ENCODE measurements at places on chromosomes 5 and 9. TPM values are rescaled to one million over a fixed set of nuclear protein-coding genes. Genes with fewer than 3 reads are reported as not detected.

GLDC gene
- total RNA-seq: 37.8 TPM

TAF11L11 gene
- not detected for total RNA-seq

PHF24 gene
- 0.63 TPM for total RNA-seq

ANKRD33B gene
- 0.84 TPM for total RNA-seq

TXNDC8 gene
- total RNA-seq: not detected

SV2C gene
- 0.66 TPM for total RNA-seq

ROPN1L gene
- 0.68 TPM for total RNA-seq

LRRC19 gene
- not detected for total RNA-seq

LCN2 gene
- not detected for total RNA-seq

DNA sequence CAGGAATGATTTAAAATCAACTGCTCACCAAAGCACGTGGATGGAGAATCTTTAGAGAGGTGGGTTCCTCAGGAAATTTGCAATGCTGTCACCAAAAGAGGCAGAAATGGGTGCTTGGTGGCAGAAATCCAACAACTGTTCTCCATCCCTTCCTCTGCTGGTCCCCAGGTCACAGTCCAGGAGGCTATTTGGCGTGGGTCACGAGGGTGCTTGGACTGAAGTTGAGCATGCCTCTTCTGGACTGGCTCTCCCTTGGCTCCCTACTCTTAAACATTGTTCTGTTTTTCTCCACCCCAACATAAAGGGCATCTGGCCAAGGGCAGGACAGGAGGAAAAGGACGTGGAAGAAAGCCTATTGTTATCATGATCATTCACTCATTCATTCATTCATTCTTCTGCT lies 58.9 kb downstream of the WWC1 start:
- DNase-seq: no peak

- no peak for DNase-seq
Measured at GRCh38 chr5:173950829-173951228, 38.1 kb upstream of the C5orf47 start.

DNA sequence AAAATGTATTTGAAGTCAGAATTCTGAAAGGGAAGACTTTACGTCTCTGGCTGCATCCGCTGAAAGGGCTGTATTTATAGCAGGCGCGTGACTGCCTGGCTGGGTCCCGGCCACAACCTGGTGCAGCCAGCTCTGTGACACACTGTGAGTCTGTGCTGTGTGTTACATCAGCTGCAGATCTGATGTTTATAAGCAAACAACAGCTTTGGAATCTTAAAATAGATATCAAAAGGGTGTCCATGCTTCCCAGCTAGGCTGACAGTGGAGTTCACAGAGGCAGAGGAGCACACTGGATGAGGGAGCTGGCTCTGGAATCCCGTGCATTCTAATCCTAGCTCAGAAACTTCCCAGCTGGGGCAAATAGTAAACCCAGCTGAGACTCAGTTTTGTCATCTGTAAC lies 433.4 kb upstream of the BRINP1 start:
- DNase-seq: no peak

DNA sequence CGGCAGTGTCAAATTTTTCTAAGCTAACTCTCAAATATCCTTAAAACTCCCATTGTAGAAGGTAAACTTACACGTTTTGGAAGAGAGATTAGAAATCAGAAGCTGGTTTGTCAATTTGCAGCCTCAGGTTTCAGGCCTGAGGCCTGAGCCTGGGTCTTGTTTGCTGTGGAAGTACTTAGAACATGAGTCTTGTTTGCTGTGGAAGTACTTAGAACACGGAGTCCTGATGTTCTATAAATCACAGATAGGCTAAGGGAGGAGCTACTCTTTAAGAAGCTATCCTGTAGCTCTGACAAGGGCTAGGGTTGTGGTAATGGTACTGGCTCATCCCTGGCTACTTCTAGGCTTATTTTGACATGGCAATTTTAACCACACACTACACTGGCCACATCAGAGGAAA lies 97.8 kb downstream of the FBXW11 start:
- no peak for DNase-seq

- DNase-seq: no peak
Measured at GRCh38 chr5:56421246-56422075, 188.3 kb upstream of the ANKRD55 start.

- DNase-seq: no peak
Measured at GRCh38 chr5:7794311-7794710, 56.6 kb downstream of the CFAP90 start.

DNA sequence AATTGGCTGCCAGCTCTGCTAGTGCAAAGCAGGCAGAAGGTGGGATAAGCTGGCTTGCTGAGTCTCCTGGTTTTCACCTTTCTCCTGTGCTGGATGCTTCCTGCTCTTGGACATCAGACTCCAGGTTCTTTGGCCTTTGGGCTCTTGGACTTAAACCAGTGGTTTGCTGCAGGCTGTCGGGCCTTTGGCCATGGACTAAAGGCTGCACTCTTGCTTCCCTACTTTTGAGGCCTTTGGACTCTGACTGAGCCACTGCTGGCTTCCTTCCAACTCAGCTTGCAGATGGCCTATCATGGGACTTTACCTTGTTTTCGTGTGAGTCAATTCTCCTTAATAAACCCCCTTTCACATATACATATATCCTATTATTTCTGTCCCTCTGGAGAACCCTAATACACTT lies 1293.9 kb upstream of the CDH6 start:
- DNase-seq: no peak

GRCh38 chr9:93576258-93577077 lies at the start of gene PHF2:
Gene PHF2 (plus strand): TSS chr9:93576584. CDS start chr9:93576774, 190 bp downstream.
- no peak for DNase-seq

DNA sequence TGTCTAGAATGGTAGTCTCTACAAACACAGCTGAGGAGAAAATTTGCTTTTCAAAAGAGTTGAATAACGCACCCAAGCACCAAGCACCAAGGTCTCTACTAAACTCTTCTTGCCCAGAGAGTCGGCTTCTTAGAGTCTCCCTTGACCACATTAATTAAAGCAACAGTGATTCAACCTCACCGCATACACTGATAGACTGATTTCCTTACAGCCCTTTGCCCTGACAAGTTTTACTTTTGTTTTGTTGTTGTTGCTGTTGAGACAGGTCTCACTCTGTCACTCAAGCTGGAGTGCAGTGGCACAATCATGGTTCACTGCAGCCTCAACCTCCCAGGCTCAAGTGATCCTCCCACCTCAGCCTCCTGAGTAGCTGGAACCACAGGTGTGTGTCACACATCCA lies 1035.7 kb upstream of the DMAC1 start:
- no peak for DNase-seq

DNA sequence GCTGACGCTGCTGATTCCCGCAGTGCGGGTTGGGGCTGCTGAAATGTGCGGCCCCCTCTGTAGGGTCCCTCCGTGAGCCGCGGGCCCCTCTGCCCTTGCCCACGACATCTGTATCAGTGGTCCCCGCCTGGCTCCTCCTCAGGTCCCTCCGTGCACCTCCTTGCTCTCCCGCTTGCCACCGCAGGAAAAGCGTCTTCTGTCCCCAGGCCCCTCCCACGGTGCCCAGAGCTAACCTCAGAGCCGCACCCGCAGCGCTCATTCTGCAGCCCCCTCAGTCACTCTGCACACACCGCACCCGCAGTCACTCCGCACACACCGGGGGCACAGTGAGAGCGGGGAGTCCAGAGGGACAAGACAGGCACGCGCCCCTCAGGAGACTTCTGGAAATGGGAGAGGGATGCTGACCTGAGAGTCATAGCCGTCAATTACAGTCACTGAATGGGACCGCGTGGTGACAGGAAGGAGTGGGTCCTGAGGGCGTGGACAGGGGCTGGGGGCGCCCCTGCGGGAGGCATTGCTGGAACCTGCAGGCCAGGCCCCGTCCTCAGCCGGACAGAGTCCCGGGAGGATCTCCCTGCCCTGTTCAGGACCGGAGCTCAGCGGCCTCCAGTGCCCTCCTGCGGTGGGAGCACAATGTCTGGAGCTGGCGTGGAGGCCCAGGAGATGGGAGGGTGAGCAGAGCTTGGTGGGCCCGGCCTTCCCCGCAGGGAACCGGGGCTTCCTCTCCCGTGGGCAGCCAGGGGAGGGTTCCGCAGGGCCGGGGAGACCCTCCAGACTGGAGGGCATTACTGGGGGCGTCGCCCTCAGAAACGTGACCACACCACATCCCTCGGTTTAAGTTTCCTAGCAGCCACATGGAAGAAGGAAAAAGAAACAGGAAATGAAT lies 66.1 kb upstream of the CTSL start:
- DNase-seq: no peak

DNA sequence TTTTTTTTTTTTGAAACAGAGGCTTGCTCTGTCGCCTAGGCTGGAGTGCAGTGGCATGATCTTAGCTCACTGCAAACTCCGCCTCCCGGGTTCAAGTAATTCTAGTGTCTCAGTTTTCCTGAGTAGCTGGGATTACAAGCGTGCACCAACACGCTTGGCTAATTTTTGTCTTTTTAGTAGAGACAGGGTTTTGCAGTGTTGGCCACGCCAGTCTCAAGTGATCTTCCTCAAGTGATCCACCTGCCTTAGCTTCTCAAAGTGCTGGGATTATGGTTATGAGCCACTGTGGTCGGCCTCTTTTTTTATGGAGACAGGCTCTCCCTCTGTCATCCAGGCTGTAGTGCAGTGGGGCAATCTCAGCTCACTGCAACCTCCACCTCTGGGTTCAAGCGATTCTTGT lies 82.9 kb downstream of the RAB24 start:
- no peak for DNase-seq

GRCh38 chr9:16039218-16039987 lies 486.6 kb downstream of the CCDC171 start:
- no peak for DNase-seq

GRCh38 chr5:35857606-35858205 lies 1.0 kb downstream of the IL7R start:
- no peak for DNase-seq

GRCh38 chr9:109948453-109948852 lies 168.5 kb downstream of the PALM2AKAP2 start:
- no peak for DNase-seq

DNA sequence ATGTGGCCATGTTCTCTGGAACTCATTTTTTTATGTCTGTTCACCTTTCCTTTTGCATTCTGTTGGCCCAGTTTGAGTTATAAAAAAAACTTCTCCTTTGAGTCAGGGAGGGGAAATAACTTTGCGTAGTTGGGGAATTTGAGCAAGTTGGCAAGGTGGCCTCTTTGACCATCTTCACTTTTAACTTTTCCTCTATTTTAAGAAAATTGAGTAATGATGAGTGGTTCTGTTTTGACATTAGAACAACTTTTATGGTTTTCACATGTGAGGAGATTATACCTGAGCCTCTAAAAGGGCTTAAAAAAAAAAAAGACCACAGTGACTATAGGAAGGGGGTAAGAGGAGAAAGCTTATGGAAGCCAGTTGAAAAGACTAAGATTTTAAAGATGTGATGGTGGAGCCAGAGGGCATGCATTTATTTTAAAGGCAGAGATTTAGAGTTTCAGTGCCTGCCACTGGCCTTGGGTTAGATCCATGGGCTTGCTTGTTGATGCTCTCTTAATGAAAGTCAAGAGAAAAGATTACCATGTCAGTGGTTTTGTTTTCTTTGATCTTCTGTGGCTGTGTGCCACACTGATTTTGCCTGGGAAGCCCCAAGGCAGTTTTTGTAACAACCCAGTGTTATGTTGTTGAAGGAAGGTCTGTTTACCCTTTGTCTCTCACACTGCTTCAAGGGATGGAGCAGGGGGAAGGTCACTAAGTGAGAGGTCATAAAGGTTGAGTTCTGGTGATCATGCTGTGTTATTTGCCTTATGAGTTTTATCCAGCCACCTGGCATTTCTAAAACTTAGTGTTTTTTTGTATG lies 219.7 kb upstream of the CD180 start:
- peak; percentile 18 for DNase-seq

Measured in neural crest cell (in vitro differentiated cells).